ENCODE measurements at places on chromosomes 2 and 18. TPM values are rescaled to one million over a fixed set of nuclear protein-coding genes. Genes with fewer than 3 reads are reported as not detected.

The BCL11A gene
- 59.6 TPM for total RNA-seq

- no peak for DNase-seq
Measured at GRCh38 chr2:239919774-239920692, 105.1 kb downstream of the NDUFA10 start.

The CAPN14 gene
- not detected for total RNA-seq

DNA sequence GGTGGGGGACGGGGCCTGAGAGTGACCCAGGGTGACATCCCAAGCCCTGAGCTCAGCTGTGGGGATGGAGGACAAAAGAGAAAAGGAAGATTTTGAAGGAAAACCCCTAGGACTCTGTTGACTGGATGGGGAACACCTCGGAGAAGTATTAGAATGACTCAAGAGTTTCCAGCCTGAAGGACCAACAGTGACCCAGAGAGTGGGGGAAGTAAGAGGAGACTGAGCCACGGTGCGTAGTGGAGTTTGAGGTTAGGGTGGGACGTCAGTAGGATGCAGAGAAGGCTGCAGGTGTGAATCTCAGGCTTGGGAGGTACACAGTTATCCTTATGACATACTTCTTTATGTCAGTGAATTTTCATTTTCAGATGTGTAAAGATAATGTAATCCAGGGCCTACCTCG is 119.5 kb downstream of the NCK2 start:
- no peak for DNase-seq

Data from mucosa of descending colon (tissue), 3 donors.